ENCODE measurements at places on chromosomes 12 and 14.

DNA sequence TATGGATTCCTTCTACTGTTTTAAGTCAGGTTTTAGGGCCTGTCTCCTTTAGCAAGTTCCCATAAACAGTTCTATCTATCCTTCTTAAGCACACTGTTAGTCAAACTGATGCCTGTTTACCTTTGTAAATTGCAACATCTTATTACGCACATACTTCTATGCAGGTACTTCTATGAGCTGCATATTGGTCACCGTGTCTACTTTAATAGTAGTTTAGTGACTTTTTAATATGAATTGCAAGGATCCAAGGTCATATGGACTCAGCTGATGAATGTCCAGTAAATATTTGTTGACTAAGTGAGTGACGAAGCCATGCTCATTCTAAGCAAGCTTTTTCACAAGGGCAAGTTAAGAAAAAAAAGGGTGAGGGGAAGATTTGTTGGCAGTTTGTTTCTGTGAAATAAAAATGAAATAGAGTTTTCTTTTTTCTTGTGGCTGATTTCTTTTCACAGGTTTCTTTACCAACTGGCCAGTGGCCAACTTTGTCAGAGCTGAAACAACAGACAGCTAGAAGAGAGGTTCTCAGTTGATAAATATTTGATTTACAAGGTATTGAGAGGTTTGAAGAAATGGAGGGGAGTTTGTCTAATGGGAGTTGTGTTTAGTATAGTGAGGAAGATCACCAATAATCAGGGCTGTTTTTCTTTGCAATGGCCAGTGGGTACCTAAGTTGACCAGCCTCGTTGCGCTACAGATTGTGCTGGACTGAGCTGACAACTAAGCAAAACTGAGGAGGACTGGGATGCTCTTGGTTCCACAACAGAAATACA lies 141.1 kb downstream of the SLC15A5 start:
- no peak for DNase-seq

DNA sequence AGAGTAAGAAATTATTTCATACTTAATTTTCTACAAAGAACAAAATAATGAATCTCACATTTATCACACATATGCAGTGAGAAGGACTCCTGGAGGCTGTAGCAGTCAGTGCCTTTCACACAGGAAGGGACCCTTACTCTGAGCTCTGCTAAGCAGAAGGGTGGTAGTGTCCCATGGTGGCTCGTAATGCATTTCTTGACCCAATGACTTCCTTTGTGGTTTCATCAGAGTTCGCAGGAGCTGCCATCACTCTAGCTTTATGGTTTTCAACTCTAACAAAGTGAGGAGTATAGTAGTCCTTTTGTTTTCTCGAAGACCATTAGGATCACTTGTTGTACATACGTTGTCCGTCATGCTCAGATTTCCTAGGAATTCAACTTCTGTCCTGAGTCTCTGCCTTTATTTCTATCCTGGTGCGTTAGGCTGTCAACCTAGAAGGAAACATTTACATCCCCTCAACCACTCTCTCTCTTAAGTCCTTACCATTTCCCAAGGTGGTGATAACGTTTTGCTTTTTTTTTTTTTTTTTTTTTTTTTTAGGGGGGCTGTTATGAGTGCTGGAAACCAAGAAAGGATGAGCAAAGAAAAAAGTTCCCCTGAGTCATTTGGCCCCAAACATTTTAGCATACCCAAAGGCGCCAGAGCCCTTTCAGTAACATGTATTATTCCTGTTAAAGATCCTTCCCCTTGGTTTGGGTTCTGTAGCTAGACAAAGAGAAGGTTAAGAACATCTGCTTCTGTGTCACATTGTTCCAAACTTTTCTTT lies 37.2 kb downstream of the GABARAPL1 start:
- DNase-seq: peak; percentile 30

GRCh38 chr12:49964849-49965624 lies 3.4 kb downstream of the AQP5 start:
- DNase-seq: no peak

DNA sequence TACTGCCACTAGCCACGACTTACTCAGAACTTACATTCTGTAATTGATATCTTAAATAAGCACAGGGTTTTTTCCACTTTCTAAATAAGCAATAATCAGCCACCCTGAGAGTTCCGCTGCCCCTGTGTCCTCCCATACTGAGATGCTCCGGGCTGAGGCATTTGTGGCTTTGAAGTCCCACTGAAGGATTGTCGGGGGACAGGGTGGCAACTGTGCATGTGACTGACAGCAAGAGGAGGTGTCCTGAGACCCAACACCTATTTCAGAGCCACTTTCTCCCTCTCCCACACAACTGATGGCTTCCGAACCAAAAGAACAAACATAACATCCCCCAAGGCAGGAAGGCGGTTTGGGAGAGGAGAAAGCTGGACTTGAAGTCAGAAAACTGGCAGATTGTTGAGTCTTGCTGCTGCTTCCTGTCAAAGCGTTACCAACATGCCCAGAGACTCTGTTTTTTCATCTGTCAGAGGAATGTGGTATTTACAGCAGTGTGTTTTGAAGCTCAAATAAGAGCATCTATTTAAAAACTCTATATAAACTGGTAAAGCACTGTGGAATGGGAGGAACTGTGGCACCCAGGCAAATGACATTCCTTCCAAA lies 157.9 kb upstream of the FKBP4 start:
- no peak for DNase-seq
